Pons (tissue), 1 donor: ENCODE measurements at places on chromosomes 4 and X.

DNA sequence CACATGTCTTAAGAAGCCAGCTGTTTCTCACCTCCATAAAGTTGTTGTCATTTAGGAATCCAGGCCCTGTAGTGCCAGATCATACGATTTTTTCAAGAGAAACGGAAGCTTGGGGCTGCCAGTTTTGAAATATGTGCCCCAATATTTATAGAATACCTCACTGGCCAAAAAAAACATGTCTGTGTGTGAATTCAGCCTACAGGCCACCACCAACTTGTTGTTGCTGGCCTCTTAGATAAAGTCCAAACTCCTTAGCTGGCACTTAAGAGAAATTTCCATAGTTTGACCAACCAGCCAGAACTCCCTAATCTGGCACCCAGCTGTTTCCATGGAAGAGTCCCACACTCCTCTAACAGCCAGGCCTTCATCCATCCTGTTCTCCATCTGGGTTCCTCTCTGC is 74.1 kb downstream of the WDR19 start:
- DNase-seq: no peak

- peak; percentile 15 for DNase-seq
Measured at GRCh38 chr4:72567821-72568675, 973 bp downstream of the ADAMTS3 start.

DNA sequence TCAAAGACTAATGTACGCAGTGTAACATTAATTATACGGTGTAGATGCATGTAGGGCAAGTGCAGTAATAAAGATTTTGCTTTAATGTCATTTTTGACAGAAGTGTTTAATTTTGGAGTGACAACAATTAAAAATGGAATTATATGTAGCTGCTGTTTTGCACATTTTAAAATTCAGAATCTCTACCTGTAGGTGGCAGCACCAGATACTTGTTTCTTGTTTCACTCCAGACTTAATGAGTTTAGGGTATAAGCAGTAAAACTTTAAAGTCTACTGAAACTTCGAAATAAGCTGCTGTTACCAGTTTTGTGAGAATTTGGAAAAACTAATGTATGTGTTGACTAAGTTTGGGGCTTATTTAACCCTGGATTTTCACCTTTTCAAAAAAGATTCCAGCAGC is 144.9 kb downstream of the POLA1 start:
- peak; percentile 38 for DNase-seq

- no peak for DNase-seq
Measured at GRCh38 chr4:40046311-40046980, 10.2 kb upstream of the N4BP2 start.

GRCh38 chr4:156686120-156686519 is 285.5 kb downstream of the PDGFC start:
- DNase-seq: no peak

- no peak for DNase-seq
Measured at GRCh38 chr4:16817286-16817685, 81.2 kb downstream of the LDB2 start.

- DNase-seq: no peak
Measured at GRCh38 chrX:110448459-110448858, 89.8 kb downstream of the RTL9 start.

DNA sequence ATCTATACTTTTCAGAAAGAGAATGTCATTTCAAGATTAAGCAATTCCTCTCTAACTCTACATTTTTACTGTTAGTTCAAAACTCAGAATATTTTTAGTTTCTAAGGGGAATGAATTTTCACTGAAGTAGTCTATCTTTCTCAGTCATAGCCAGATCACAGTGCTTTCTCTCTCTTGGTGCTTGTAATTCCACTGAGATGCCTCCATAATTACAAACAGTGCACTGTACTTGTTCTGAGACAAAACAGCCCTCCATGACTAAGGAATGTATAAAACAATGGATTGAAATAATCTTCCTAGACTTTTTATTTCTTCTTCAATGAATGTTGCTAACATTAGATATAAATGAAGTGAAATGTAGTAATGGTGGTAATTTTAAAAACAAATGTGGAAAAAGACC is 603.2 kb upstream of the FAM241A start:
- no peak for DNase-seq

- DNase-seq: no peak
Measured at GRCh38 chr4:37588150-37588549, 98.0 kb downstream of the RELL1 start.

DNA sequence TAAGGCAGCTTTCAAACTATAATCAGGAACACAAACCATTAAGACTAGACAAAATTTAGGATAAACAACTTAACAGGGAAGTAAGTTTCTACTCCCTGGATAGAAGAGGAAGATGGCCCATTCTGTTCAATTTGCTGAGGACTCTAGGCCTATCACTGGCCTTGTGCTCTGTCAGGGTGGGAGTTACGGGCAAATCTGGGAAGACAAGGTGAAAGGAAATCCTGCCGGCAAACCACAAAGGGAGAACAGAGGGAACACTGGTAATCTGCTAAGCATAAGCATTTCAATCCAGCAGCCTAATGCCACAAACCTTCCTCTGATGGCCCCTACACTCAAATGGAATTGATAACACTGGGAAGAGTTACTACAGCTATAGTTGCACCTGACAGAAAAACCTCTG is 8.3 kb downstream of the GPR82 start:
- no peak for DNase-seq

DNA sequence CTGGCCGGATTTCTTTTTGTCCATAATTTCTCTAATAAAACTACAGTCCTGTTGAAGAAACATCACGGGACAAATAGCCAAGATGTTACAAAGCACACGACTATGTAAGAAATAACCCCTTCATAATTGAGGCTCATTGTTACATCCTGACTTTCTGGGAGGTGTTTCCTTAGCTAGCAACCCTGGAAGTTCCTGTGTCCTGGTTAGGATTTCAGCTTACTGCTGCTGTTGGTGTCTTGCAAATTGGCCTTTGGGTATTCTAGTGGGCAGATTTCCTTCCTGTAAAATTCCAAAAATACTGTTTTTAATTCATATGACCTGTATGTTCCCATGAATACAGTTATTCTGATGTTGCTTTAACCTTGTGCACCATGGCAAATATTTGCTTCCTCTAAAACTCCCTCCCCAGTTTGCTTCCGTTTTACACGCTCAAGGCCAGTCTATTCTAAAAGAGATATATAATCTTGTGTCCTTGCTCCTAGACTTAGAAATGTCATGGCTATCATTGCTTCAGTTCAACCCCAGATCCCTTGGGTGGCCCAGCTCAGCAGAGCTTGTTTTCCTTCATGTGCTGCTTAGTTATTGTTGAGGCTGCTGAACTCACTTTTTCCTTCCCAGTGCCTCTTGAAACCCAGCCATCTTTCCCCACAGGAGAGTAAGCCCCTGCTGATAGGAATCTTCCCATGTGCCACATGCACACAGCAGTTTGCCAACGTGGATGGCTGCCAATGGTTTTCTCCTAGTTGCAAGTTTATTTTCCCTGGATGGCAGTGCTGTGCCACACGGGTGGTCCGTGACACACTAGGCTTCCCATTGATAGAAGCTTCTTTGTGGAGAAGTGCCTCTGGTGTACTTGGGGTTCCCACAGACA is 75.8 kb downstream of the TSPAN7 start:
- DNase-seq: no peak

DNA sequence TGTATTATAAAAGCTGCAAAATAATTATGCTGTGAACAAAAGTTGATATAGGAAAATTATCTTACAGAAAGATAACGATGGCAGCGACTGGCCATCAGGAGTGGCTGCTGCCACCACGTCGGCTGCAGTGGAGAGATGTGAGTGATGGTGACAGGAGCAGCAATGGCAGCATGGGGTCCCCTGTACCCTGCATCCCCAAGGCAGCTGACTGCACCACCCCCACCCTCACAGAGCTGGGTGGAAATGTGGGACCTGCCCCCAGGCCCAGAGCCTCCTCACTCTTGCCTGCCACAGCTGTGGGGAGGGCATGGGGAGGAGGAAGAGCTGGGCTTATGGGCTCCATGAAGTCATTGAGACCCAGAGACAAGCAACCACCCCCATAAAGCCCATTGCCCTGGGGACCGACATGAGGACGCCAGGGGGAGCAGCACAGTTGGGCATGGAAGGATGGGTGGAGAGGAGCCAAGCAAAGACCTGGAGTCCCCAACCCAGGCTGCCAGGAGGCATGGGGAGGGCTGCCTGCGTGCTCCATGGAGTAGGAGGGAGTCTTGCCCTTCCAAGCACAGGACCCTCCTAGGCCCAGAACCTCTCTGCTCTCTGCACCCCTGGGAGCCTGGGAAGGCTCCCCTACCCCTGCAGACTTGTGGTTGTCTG is 1090.5 kb downstream of the PCDH18 start:
- no peak for DNase-seq

DNA sequence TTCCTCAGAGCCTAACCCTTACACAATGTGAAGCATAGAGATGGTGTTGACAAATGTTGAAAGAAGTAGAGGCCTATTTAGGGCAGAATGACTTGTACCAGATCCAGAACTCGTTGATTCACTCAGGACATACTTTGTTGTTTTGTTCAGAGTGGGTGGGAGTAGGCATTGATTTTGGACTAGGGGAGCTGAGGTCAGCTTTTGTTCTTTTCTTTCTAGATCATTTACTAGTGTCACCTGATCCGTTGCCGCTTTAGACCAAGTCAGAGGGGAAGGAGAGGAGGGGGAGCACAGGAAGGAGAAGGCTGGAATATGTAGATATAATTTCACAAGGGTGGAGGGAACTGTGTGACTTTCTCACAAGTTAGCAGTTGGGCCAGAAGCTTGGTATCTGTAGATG is 282.4 kb upstream of the GPC4 start:
- no peak for DNase-seq

GRCh38 chrX:111892375-111892774 is 16.4 kb downstream of the TRPC5OS start:
- no peak for DNase-seq

DNA sequence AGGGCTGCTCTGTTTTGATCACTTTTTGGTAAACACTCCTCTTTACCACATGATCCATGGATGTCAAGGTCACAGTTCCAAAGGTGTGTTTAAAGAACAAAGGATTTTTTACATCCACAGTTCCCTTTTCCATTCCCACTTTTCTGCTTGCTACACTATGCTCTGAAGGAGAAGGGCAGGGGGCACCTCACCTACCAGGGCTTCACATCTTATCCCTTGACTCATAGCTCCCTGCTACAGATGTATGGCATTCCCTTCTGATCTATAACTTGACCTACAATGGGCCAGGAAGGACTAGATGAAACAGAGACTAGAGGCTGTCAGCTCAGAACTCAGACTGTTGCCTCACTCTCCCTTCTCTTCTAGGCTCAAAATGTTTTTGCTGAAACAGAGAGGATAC is 233.1 kb upstream of the RPS6KA3 start:
- DNase-seq: no peak

DNA sequence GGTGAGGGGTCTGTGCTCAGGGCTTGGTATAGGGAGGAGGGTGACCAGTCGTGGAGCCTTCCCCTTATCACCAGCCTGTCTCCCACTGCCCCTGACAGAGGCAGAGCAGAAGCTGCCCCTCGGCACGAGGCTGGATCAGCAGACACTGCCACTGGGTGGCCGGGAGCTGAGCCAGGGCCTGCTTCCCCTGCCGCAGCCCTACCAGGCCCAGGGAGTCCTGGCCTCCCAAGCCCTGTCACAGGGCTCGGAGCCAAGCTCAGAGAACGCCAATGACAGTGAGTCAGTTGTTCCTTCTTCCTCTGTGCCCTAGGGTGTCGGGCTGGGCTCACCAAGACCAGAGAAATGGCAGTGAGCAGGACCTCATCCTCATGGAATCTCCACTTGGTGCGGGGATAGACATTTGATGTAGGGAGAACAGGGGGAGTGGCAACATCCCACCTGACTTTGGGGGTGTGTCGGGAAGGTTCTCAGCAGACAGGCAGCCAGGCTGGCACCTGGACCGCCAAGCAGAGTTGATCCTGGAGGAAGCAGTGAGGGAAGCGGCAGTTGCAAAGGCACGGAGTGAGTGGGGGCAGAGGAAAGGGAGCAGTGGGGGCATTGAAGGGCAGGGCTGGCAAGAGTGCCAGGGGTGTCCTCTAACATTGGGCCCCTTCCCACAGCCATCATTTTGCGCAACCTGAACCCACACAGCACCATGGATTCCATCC is 14.3 kb upstream of the UBA1 start:
- peak; percentile 87 for DNase-seq

DNA sequence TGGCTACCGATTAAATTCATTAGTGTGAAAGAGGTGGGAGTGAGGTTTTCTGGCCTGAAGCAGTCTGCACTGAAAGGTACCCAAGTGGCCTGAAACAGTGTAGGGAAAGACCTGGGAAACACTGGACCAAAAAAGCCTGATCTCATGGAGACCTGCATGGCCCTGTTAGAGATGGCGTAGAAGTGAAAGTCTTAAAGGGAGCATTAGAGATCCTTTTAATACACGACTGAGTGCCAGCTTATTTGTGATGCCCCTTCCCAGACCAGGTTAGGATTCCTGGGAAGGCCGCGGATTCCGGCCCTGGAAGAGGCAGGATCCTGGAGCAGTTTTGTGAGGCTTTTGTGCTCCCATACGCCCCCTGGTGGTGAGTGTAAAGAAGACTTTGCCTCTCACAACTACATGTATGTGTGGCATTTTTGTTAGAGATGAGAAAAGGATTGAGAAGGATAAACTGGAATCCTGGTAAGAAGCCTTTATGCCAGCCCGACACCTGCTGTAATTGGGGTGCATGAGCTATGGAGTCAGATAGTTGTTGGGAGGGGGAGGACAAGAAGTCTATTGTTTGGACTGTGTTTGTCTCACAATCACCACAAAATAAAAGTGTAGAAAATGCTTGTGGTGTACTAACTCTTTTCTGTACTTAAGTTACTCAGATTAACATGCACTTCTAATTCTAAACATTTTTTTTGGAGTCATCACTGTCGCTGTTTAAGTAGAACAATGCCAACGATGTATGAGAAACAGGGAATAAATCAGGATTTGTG is 54.0 kb downstream of the JADE1 start:
- DNase-seq: peak; percentile 88

- no peak for DNase-seq
Measured at GRCh38 chrX:21963731-21964405, 23.4 kb downstream of the SMS start.

- no peak for DNase-seq
Measured at GRCh38 chrX:54171527-54172250, 11.4 kb downstream of the FAM120C start.

DNA sequence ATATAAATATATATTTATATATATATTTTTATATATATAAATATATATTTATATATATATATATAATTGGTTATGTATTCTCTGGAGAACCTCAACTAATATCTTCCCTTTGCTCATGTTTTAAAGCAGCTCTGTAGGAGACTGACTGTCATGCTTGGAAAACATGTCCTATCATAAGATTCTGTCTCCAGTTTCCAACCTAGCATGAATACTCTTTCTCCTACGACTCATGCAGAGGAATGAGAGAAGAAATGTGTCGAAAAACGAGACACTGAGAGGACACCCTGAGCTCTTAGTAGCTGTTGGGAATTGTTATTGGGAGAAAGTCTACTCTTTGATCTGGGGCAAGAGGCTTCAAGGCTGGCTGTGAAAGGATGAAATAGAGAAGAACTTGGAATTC is 166.5 kb upstream of the SLIT2 start:
- DNase-seq: no peak

GRCh38 chr4:94575652-94576051 is 123.9 kb downstream of the PDLIM5 start:
- DNase-seq: no peak

DNA sequence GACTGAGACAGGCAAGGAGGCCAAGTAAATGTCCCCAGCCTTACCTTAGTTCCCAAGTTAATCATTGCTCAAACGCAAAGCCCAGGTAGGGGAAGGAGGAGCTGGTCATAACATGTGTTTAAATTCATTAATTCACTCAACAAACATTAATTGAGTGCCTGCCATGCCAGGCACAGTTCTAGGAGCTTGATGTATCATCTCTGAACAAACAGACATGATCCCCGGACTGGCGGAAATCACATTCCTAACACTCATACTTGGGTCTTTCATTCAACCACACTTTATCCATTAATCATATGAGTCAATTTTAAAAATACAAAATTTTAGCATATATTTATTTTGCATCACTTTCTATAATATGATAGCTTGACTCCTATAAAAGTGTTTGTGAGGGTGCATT is 335.3 kb upstream of the NOCT start:
- no peak for DNase-seq
